Thymus (tissue), 14 donors: ENCODE measurements at places on chromosomes 12 and 14. TPM values are rescaled to one million over a fixed set of nuclear protein-coding genes. Genes with fewer than 3 reads are reported as not detected.

DNA sequence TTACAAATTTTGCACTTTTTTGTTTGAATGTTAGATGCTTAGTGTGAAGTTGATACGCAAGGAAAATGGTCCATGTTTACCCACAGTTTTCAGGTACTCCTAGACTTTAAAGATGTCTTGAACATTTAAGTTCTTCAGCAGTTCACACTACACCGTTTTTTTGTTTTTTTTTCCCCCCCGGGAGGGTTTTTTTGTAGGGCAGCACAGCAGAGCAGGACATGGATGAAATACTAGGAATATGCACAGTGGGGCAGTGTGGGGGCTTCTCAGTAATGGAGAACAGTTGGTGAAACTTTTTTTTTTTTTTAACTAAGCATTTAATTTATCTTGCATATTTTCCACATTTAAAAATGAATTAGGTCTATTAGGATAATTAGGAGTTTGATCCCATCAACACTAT, 4.9 kb downstream of the RAN start:
- H3K27ac ChIP-seq = no peak overlapping the region
- peaks cover 17% of the 10 kb centered on the region for H3K4me1 ChIP-seq
- H3K4me3 ChIP-seq = no peak overlapping the region
- no peaks in the 10 kb centered on the region for H3K27me3 ChIP-seq

DNA sequence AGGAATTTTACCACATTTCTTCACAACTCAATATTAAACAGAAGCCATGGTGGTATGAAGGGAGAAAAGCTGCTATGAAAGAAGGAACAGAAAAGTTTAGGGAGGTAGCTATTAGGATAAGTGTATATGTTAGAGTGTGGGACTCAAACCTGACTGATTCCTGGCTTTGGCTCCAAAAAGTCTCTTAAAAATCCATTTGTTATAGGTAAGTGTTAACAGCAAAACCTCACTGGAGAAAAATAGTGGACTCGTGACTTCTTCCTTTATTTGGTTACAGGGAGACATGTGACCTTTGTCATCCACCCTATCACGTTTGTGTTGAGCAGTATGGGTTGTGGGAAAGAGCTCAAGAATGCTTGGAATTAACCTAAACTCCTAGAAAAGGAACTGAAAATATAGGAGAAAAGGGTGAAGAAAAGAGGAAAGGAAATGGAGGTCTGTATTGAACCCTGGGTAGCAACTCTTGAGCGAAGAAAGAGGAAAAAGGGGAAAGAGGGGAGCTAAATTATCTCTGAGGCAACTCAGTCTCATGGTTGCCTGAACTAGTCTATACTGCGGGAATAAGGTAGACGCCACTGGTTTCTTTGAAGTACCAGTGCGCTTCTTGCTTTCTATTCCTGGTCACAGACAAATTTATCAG, 3.6 kb upstream of the EID3 start:
- no peaks in the 10 kb centered on the region for H3K27me3 ChIP-seq
- H3K4me3 ChIP-seq = no peak overlapping the region
- peaks cover 4% of the 10 kb centered on the region for H3K4me1 ChIP-seq
- no peak overlapping the region for H3K27ac ChIP-seq

The DLGAP5 gene
- 67.6 TPM for total RNA-seq

The PARP2 gene
- total RNA-seq = 17.0 TPM

- no peak overlapping the region for H3K27ac ChIP-seq
- no peak overlapping the region for H3K4me3 ChIP-seq
- DNase-seq = no peak
- H3K4me1 ChIP-seq = no peaks in the 10 kb centered on the region
- H3K36me3 ChIP-seq = no peaks in the 10 kb centered on the region
These were observed 53.8 kb downstream of the SDR9C7 start for GRCh38 chr12:56880125-56880992.

DNA sequence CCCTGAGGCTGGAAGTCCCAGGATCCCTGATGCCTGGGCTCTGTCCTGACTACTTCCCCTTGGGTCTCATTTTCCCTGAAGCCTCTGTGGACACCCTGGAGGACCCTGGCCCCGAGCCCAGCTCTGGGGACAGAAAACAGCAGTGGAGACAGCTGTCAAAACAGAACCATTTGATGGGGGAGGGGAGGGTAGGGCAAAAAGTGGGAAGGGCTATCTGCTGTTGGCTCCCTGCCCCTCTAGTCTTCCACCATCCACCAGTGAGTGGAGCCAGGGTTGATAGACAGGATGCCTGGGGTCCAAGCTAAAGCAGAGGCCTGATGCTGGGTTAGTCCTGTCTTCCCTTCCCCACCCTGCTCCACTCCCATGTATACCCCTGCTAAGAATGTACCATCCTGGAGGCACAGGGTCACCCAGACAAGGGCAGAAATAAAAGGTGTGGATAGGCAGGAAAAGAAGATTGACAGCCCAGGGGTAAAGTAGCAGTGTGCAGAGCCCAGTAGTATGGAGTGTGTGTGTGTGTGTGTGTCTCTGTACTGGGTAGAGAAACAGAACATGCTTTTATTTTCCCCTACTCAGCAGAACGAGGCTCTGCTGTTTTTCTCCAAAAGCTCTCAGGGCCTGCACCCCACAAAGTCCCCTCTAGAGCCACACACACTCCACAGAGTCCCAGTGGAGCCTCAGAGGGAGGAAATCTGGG, 9.8 kb downstream of the ZNF385A start:
- no peak for DNase-seq
- H3K4me1 ChIP-seq = peaks cover 4% of the 10 kb centered on the region
- no peak overlapping the region for H3K27ac ChIP-seq
- no peaks in the 10 kb centered on the region for H3K27me3 ChIP-seq
- no peak overlapping the region for H3K4me3 ChIP-seq

The PZP gene
- total RNA-seq = 0.14 TPM

- H3K27ac ChIP-seq = no peak overlapping the region
- no peak for DNase-seq
- H3K4me1 ChIP-seq = no peaks in the 10 kb centered on the region
- H3K4me3 ChIP-seq = no peak overlapping the region
- peaks cover 42% of the 10 kb centered on the region for H3K36me3 ChIP-seq
These were observed 36.4 kb downstream of the TRAFD1 start for GRCh38 chr12:112161711-112162110.

The RAB15 gene
- 6.8 TPM for total RNA-seq

The TAS2R50 gene
- 0.47 TPM for total RNA-seq

GRCh38 chr14:60658909-60659585, 9.8 kb upstream of the SIX1 start:
- H3K27ac ChIP-seq = no peak overlapping the region
- H3K4me3 ChIP-seq = no peak overlapping the region
- H3K27me3 ChIP-seq = peaks cover 80% of the 10 kb centered on the region
- no peak for DNase-seq
- H3K4me1 ChIP-seq = no peaks in the 10 kb centered on the region
- H3K36me3 ChIP-seq = no peaks in the 10 kb centered on the region

The PTHLH gene
- 0.57 TPM for total RNA-seq

DNA sequence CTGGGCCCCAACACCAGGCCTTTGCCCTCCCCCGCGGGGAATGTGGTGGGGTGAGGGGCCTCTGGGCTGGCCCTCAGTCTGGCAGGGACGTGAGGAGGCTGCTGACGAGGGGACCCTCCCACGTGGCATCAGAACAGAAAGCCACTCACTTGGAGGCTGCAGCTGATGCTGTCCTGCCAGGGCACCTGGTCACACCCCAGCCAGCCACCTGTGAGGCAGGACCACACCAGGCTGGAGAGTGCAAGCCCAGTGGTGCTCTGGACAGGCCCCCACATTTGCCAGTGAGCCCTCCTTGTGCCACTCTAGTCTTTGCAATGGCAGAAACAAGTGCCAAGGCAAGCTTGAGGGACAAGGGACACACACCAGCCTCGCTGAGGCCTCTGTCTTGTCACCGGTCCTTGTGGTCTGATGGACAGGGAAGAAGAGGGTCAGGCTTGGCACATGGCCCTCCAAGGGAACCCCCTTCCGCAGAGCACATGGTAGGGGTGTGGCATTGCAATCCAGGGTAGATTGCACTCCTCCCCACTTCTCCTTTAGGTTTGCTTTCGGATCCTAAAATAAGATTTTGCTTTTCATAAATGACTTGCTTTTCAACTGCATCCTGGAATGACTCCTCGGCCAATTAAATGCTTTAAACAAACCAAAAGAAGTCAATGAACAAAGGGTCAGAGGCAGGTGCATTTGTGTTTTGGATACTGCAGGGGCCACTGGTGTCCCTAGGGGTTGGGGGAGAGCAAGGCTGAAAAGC, 53.7 kb downstream of the CCDC88C start:
- peaks cover 8% of the 10 kb centered on the region for H3K36me3 ChIP-seq
- DNase-seq = no peak
- no peak overlapping the region for H3K4me3 ChIP-seq
- peaks cover 57% of the 10 kb centered on the region for H3K4me1 ChIP-seq

- H3K27me3 ChIP-seq = peaks cover 49% of the 10 kb centered on the region
- no peak for DNase-seq
- H3K36me3 ChIP-seq = no peaks in the 10 kb centered on the region
- H3K27ac ChIP-seq = no peak overlapping the region
These were observed 21.8 kb upstream of the KRT78 start for GRCh38 chr12:52870361-52871290.

The SYNDIG1L gene
- under 0.01 TPM for total RNA-seq

DNA sequence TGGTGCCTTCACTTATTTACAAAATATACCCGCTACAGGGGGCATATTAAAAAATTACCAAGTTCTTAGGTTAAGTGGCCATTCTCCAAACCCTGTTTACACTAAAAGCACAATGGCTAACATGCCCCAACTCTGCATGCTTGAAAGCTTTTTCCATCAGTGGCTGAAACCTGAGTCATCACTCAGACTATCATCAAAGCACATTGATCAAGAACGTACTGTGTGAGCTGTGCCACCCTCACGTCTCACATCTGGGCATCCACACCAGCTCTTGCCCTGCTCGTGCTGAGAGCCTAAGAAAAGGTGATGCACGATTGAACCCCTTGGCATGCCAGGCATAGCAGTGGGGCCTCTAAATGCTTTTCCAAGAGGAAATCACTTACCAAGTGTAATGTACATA, 13.2 kb downstream of the AQP6 start:
- no peak overlapping the region for H3K4me3 ChIP-seq
- H3K4me1 ChIP-seq = no peaks in the 10 kb centered on the region
- H3K27me3 ChIP-seq = no peaks in the 10 kb centered on the region
- peaks cover 32% of the 10 kb centered on the region for H3K36me3 ChIP-seq
- no peak overlapping the region for H3K27ac ChIP-seq

DNA sequence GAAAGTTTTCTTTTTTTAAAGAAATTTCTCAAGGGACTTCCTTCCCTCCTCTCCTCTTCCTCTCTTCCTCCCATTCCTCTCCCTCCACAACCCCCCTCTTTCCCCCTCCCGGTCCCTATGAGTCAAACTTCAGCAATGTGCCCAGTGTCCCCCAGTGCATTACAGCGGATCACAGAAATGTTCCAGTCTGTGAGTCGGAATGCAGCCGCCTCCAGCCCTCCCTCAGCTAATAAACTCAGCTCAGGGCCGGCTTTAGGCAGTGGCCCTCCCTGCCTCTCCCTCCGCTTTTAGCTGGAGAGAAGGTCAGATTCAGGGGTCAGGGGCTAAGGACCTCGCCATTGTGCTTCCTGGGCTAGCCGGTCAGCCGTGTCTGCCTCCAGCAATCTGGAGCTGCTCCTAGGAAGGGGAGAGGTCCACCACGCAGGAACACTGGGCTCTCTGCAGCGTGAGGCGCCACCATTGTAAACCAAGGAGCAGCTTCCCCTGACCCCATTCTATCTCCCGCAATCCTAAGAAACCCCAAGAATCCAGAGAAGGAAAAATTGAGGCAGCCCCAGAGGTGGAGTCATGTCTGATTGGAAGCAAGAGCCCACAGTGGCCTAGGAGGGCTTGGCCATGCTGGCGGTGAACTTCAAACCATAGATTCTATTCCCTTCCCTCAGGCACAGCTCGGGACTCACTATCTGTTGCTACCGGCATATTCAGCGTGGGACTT, 1.1 kb upstream of the HDAC7 start:
- peaks cover 58% of the 10 kb centered on the region for H3K4me1 ChIP-seq
- H3K36me3 ChIP-seq = peaks cover 20% of the 10 kb centered on the region
- no peaks in the 10 kb centered on the region for H3K27me3 ChIP-seq
- no peak for DNase-seq
- H3K4me3 ChIP-seq = peak overlapping the region; percentile 97

GRCh38 chr12:77555074-77555473, 275.6 kb upstream of the NAV3 start:
- no peaks in the 10 kb centered on the region for H3K4me1 ChIP-seq
- no peak overlapping the region for H3K4me3 ChIP-seq
- H3K27me3 ChIP-seq = no peaks in the 10 kb centered on the region
- H3K27ac ChIP-seq = no peak overlapping the region
- no peak for DNase-seq

- H3K4me3 ChIP-seq = peak within 1 kb of the TSS; percentile 52
- H3K27me3 ChIP-seq = peaks cover 2% of the 10 kb centered on the region
- H3K27ac ChIP-seq = peak within 1 kb of the TSS; percentile 41
- no peaks in the 10 kb centered on the region for H3K36me3 ChIP-seq
- peaks cover 7% of the 10 kb centered on the region for H3K4me1 ChIP-seq
- DNase-seq = peak; percentile 72
These were observed at the start of gene GXYLT1 for GRCh38 chr12:42144408-42145196. Gene GXYLT1 (minus strand): TSS chr12:42144874. CDS start chr12:42144646, 228 bp downstream.

The GPRC5D gene
- not detected for total RNA-seq

The ZNF891 gene
- 1.0 TPM for total RNA-seq

DNA sequence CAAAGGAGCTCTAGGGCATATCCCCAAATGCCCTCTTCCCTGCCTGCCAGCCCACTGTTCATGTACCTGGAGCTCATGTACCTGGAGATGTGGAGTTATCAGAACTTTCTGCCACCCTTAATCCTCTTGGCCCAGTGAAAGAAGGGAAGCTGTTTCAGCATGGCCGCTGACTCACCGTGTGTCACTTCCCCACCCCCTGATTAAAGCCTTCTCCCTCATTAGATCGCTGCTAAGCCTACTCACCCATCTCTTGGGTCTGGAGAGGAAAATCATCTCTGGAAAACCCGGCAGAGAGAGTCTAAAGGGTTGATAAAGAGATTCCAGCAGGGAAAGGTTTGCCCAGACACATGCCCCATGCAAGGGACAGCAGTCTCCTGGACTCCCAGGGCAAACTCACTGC, 4.5 kb upstream of the LTBP2 start:
- H3K4me3 ChIP-seq = no peak overlapping the region
- DNase-seq = no peak
- H3K4me1 ChIP-seq = peaks cover 6% of the 10 kb centered on the region
- no peaks in the 10 kb centered on the region for H3K36me3 ChIP-seq
- H3K27me3 ChIP-seq = peaks cover 24% of the 10 kb centered on the region
- no peak overlapping the region for H3K27ac ChIP-seq

DNA sequence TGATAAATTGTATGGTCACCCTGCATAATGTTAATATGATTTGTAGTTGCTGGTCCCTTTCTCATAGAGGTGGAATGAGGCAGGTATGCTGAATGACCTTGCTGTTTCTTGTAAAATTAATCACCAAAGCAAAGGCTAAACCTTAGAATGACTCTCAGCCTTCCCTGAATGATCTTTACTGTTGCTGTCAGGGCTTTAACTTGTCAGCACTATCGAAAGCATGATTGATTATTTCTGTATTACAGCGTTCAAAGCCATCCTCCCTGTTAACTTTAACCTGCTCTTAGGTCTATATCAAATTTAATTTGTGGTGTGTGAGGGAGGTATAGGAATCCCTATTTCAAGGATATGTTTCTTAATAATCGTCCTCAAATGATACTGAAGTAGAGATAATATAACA, 23.1 kb downstream of the RASSF8 start:
- no peak for DNase-seq
- no peak overlapping the region for H3K27ac ChIP-seq
- no peak overlapping the region for H3K4me3 ChIP-seq
- no peaks in the 10 kb centered on the region for H3K4me1 ChIP-seq
- no peaks in the 10 kb centered on the region for H3K27me3 ChIP-seq
- H3K36me3 ChIP-seq = no peaks in the 10 kb centered on the region

GRCh38 chr14:65628664-65629063, 216.1 kb downstream of the FUT8 start:
- H3K27me3 ChIP-seq = no peaks in the 10 kb centered on the region
- H3K36me3 ChIP-seq = peaks cover 10% of the 10 kb centered on the region
- no peak for DNase-seq
- no peaks in the 10 kb centered on the region for H3K4me1 ChIP-seq
- no peak overlapping the region for H3K4me3 ChIP-seq
